CD4-positive, alpha-beta T cell treated with Interleukin-4 for 4 hours (primary cell): ENCODE measurements at places on chromosomes 11 and 22.

DNA sequence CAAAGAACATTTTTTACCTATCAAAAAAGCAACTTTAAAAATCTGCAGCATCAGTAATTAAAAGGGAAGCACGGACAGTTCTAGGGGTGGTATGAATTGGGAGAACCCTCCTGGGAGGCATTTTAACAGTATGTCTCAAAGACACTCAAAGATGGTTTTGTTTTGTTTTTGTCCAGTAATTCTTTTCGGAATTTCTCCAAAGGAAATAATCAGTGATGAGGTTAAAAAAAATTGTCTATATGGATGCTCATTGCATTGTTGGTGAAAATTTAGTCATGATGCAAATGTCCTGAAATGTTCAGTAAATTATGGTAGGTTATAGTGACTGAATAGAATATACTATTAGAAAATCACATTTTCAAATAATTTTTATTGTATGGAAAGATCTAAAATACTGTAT, 115.1 kb downstream of the ATXN10 start:
- no peak for DNase-seq

- DNase-seq, result no peak
These were observed 179.7 kb downstream of the TBC1D22A start for GRCh38 chr22:46941968-46942798.

DNA sequence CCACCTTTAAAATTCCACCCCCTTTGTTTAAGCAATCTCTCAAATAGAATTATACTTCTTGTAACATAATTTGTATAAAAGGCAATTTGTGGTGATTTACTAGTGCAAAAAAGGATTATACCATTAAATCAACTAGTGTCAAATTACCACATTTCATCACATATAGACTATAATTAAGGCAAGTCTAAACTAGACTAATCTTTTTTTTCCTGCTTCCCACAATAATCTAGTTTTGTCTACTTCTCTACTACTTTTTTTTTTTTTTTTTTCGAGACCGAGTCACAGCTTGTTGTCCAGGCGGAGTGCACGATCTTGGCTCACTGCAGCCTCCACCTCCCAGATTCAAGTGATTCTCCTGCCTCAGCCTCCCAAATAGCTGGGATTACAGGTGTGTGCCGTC, 36.1 kb upstream of the FZD4 start:
- DNase-seq, result no peak

- DNase-seq, result no peak
These were observed 130.4 kb downstream of the TBC1D22A start for GRCh38 chr22:46892866-46893265.

- no peak for DNase-seq
These were observed 18.9 kb upstream of the CARD18 start for GRCh38 chr11:105158436-105158835.

GRCh38 chr22:24996420-24996952, 44.0 kb downstream of the KIAA1671 start:
- no peak for DNase-seq
